ENCODE measurements at places on chromosomes 13 and 19.
A peak's percentile ranks its signal among the peaks of the same experiment; 100 is the strongest.

GRCh38 chr19:7421941-7422744 lies 66.7 kb downstream of the PEX11G start:
- no peak for DNase-seq

DNA sequence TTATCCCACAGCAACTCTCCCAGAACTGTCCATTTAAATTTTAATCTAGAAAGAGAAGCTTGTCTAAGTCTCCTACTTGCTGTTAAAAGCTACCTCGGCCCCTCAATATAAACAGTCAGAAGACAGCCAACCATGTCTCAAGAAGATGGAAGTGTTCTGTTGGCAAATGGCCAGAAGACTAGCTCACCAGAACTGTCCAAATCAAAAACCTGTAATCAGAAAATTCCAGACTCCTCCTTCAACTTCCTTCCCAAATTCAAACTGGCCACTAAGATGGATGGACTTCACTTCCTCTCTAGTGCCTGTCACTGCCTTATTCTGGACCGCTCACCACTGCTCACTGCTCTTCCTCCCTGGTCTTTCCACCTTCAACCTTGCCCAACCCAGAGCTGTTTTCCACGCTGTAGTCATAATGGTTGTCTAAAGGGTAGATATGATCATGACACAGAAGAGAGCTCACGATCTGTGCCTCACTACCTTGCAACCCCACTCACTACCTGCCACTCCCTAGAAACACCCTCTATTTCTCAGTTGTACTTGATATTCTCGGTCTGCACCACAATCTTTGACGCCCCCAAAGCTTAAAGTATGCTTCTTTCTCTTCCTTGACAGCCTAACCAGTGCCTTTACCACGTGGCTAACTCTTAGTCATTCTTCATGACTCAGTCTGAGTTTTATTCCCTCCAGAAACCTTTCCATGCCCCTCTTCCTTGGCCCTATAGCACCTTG lies 9.2 kb downstream of the FGF14 start:
- no peak for DNase-seq

DNA sequence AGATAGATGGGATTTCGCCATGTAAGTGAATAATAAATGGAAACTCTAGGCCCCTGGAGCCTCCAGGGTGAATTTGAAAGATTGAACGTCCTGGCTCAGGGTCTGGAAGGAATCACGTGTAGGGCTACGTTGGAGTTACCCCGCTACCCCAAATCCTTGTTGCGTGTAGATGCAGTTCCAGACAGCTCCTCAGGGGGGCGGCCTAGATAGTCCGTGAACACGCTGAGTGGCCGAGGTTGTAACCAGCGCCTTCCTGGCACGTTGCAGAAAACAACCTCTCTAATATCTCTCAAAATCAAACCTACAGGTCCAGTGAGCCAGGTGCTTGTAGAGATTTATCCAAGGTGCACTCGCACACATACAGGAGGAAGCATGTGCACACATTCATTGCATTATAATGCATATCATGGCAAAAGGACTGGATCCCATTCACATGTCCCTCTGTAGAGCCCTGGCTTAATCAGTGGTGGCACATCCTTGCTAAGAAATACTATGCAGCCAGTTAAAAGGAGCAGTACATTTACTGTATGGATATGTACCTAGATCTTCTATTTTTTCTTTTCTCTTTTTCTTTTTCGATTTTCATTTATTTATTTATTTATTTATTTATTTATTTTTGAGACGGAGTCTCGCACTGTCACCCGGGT lies 2.5 kb upstream of the KEAP1 start:
- DNase-seq: peak; percentile 69

DNA sequence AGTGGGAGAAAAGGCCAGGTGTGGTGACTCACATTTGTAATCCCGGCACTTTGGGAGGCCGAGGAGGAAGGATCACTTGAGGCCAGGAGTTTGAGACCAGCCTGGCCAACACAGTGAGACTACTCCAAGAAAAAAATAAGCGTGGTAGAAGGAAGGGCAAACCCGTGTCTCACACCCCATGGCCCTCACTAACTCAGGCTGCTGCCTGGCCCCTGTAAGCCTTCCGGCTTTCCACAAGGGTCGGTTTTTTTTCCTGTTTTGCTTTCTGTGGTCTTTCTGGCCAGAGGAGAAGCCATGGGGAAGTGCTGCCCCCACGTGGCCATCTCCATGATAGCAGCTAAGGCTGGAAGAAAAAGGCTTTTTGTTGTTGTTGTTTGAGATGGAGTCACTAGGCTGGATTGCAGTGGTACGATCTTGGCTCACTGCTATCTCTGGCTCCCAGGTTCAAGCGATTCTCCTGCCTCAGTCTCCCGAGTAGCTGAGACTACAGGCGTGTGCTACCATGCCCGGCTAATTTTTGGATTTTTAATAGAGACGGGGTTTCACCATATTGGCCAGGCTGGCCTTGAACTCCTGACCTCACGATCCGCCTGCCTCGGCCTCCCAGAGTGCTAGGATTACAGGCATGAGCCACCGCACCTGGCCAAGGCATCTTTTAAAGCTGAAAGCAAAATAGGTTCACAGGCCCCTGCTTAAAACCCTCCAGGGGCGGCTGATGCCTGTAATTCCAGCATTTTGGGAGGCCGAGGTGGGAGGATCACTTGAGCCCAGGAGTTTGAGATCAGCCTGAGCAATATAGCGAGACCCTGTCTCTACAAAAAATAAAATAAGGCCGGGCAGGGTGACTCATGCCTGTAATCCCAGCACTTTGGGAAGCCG lies 7.5 kb upstream of the ARHGEF18 start:
- peak; percentile 78 for DNase-seq

- DNase-seq: no peak
These were observed 165.2 kb downstream of the SHISA2 start for GRCh38 chr13:25886438-25887214.

DNA sequence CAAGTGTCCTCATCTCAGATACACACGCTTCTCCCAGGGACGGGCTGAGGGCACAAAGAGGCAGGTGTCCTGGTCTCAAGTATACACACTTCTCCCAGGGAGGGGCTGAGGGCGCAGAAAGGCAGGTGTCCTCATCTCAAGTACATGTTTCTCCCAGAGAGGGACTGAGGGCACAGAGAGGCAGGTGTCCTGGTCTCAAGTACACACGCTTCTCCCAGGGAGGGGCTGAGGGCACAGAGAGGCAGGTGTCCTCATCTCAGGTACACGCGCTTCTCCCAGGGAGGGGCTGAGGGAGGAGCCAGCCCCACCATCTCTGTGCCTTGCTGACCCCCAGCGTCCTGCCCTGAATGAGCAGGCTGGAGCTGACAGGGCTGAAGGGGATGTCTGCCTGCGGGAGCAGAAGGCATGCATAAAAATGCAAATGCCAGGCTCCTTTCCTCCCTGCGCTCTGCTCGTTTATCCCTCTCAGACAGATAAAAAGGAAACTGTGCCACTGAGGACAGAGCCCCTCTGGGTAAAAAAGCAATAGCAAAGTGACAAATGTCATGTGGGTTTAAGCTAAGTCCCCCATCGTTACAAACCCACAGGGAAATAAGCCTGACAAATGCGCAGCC lies 96.1 kb upstream of the UQCRFS1 start:
- DNase-seq: no peak

GRCh38 chr13:47603365-47603764 lies 397.7 kb downstream of the SUCLA2 start:
- DNase-seq: no peak

DNA sequence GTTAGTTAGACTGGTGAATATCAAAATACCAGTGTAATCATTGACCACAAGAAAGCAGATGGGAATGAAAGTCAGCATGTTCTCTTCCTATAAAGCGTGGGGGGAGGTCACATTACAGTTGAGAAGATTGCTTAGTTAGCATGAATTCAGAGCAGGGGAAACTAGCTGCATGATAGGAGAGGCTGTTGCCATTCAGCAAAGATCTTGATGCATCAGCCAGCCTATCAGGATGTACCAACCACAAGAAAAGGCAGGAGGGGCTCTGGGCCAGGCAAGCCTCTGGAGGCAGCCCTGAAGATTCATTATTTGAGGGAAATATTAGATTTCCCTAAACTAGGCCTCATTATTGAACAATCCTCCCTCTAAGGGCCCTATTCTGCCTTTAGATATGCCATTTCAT lies 5.0 kb upstream of the MTMR6 start:
- no peak for DNase-seq

DNA sequence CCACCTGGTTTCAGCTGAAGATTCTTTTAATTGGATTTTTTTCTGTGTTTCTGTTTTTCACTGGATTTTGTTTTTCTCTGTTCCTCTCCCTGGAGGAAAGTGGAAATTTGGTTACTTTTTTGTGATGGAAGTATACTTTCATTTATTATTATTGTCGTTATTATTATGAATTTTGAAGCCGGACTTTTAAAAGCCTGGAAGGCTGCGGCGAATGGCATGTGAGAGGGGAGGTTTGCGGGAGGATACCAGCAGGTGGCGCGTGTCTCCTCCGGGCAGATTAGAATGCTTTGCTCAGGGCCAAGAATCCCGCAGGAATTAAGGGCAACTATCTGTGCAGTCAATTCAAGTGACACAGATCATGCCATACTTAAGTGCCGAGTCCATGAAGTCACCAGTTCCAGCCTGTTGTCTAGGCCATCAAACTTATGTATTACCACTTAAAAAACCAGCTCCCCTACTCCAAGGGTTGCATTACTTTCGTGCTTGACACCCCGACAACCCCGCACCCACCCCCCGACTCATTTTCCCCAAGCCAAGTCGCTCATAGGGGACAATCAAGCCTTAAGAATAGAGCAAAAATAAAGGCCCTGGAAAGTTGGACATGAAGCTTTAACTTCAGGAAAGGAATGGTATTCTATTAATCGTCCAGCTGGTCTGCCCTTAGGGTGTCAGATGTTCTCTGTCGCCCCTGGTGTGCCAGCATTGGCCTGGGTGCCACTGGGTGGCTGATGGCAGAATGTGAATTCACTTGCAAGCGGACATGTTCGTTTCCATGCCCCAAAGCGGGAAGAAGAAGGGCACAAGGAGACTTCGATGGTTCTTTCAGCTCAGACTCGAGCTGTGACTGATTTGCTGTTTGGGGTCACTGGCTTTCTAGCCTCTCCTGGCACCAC lies 1.3 kb upstream of the LRCH1 start:
- peak; percentile 29 for DNase-seq

DNA sequence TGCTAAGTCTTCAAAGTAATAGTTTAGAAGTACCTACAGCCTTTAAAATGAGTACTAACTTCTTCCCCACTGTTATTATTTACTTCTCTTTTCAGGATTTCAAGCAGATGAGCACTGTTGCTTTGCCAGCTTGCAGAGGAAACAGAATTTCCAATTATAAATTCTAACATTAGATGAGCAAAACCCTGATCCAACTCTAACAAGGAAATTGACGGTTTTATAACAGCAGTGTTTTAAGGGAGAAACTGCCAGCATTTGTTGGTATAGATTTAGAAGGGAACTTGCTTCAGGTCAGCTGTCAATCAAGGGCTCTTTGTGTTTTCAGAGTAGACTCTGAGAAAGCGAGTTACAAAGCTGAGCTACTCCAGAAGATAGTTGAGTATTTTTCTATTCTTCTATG lies 120.5 kb downstream of the RAP2A start:
- no peak for DNase-seq

GRCh38 chr13:29923554-29924481 lies 73.4 kb upstream of the UBL3 start:
- peak; percentile 18 for DNase-seq

DNA sequence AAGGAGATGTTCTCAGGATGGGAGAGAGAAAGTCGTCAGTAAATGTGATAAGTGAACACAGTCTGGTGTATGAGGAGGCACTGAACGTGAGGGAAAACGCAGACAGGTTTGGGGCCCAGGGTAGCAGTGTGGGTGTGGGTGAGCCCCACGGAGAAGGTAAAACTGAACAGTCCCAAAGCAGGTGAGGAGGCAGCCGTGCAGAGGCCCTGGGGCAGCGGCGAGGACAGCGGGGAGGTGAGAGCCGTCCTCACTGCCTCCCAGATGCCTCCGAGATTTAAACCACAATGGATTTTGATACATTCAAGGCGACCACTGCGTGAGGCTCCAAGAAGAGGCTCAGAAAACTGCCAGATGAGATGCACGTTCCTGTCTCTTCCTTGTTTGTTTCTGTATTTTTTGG lies 14.5 kb upstream of the SHC2 start:
- DNase-seq: no peak

GRCh38 chr13:22027566-22027965 lies 356.7 kb downstream of the FGF9 start:
- DNase-seq: no peak

GRCh38 chr13:109166804-109167203 lies 537.4 kb downstream of the MYO16 start:
- DNase-seq: no peak

DNA sequence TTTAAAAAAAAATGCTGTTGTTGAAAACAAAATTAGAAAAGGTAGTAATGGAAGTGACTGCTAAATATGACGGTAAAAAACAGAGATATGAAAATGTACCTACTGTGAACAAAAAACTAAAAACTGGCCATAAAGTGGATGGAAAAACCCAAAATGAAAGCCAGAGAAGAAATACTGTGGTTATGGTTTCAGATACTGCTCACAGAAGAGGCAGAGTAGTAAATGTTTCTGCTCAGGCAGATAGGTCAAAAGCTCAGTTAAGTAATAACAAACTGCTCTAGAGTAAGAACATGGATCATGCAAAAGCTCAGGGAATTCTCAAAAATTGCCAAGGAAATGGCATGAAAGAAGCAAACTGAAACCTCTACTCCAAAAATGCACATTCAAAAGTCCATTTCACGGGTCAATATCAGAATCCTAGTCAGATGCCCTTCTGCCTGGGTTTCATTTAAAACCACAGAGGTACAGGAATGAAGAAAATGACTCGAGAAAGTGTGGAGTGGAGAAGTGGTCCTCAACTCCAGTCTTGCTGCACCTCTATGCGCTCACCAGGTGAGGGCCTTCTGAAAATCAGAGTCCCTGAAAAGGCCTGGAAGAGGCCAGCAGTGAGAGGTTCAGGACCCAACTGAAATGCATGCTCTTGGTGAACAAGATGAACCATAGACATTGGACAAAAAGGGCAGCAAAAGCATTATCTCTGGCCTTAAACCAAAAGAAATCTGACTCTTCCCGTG lies 315.0 kb upstream of the SPRY2 start:
- DNase-seq: no peak

GRCh38 chr19:49896863-49897621 lies at the start of gene IL4I1:
Gene IL4I1, minus strand, starts transcription at chr19:49896887. Its CDS starts 727 bp downstream, at chr19:49896160.
- peak; percentile 23 for DNase-seq

DNA sequence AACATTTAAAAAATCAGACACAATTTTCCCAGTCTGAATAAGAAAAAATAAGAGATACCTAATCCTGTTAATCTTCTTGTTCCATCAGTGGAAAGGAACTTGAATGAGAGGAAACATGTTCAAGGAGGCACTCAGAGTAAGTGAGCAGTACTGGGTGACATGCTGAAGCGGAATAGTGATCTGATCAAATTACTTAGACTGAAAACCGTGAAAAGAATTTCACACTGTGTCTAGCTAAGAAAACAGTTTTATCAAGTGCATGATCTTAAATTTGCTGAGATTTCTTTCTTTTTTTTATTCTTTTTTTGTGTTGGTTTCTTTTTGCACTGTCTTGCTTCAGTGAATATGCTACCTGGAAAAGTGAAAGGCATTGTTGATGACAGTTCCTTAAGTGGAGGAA lies 249.5 kb upstream of the SLC10A2 start:
- DNase-seq: no peak

- DNase-seq: peak; percentile 63
These were observed 27.6 kb downstream of the ZNF607 start for GRCh38 chr19:37691881-37692504.

GRCh38 chr13:24618011-24618955 lies 61.9 kb upstream of the ATP12A start:
- peak; percentile 60 for DNase-seq

- DNase-seq: no peak
These were observed 7.0 kb upstream of the RB1 start for GRCh38 chr13:48296528-48296927.

- DNase-seq: no peak
These were observed 1155.1 kb downstream of the OLFM4 start for GRCh38 chr13:54183728-54184127.

All from stimulated activated CD8-positive, alpha-beta memory T cell treated with anti-CD3 and anti-CD28 coated beads, Interleukin-2, amount 100 ng/mL, for 1 hour (primary cell).